NCI-H345 (cell line): ENCODE measurements at places on chromosomes 6 and 20.

DNA sequence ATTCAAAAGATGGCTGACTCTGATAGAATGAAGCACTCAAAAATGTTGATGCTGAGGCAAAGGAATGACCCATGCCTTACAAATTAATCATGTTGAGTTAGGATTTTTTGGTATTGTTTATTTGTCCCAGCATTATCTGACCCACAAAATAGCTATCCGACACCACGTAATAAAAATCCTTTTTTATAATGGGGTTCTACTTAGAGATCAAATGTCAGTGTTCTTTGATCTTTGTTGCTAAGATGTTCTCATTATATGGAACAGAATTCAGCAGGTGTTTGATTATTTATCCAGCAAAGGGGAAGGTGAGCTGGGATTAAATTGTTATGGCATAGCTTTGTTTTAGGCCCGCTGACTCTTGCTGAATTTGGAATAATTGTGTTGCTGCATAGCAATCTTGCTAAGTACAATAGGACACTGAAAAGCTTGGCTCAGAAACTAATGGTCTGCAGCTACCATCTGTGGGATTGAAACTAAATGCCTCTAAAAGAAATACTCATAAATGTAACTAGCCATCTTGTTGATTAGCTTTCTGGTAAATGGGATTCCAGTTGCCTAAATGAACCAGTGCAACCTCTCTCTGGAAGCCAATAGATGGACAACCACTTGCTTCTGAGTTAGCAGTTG lies 180.2 kb upstream of the HDAC2 start:
- no peak for DNase-seq

- no peak for DNase-seq
These were observed 13.4 kb downstream of the HLA-DOB start for GRCh38 chr6:32803416-32803815.

- DNase-seq: no peak
These were observed 15.5 kb downstream of the DYNLRB1 start for GRCh38 chr20:34531608-34532265.

GRCh38 chr6:52603000-52603795 lies 26.3 kb upstream of the TRAM2 start:
- DNase-seq: no peak
